Bronchial epithelial cell (primary cell): ENCODE measurements at places on chromosomes 16 and 17. TPM values are rescaled to one million over a fixed set of nuclear protein-coding genes. Genes with fewer than 3 reads are reported as not detected.

SLC6A4 gene
- 0.13 TPM in 1 of 2 replicates, not detected in the other for total RNA-seq

DHRS7C gene
- not detected in 2 replicates for total RNA-seq

HEATR9 gene
- total RNA-seq, result not detected in 2 replicates

PSMC3IP gene
- 1.3 and 2.0 TPM in 2 replicates for total RNA-seq

KCTD2 gene
- 5.0 and 7.8 TPM in 2 replicates for total RNA-seq

ABAT gene
- total RNA-seq, result 1.4 and 2.6 TPM in 2 replicates

OR1A1 gene
- total RNA-seq, result not detected in 2 replicates

CDRT15 gene
- total RNA-seq, result not detected in 2 replicates

CEP295NL gene
- total RNA-seq, result 0.13 and 0.26 TPM in 2 replicates

HS3ST3A1 gene
- 0.13 and 0.53 TPM in 2 replicates for total RNA-seq

CES4A gene
- 1.1 and 1.5 TPM in 2 replicates for total RNA-seq

KCNJ18 gene
- not detected in 2 replicates for total RNA-seq

PMP22 gene
- 0.13 and 2.6 TPM in 2 replicates for total RNA-seq

ABCA9 gene
- 0.13 and 0.26 TPM in 2 replicates for total RNA-seq

SLFN5 gene
- 104 and 112 TPM in 2 replicates for total RNA-seq

CACNG3 gene
- not detected in 2 replicates for total RNA-seq

CLEC19A gene
- total RNA-seq, result not detected in 2 replicates

SPATA22 gene
- total RNA-seq, result not detected in 2 replicates

TLCD2 gene
- 4.5 and 19.1 TPM in 2 replicates for total RNA-seq

NKD1 gene
- total RNA-seq, result under 0.01 TPM in 2 replicates

MT4 gene
- total RNA-seq, result not detected in 2 replicates

ABCC11 gene
- total RNA-seq, result 0.13 and 0.26 TPM in 2 replicates

FSCN2 gene
- total RNA-seq, result 1.2 and 1.3 TPM in 2 replicates

TBC1D3E gene
- 0.77 TPM in 1 of 2 replicates, not detected in the other for total RNA-seq

TBC1D3H gene
- total RNA-seq, result not detected in 2 replicates

TUBG1 gene
- total RNA-seq, result 12.1 and 21.5 TPM in 2 replicates

ADAP2 gene
- total RNA-seq, result 3.4 and 19.6 TPM in 2 replicates

GPR139 gene
- not detected in 2 replicates for total RNA-seq

RAD51D gene
- 1.4 and 2.4 TPM in 2 replicates for total RNA-seq

CD300H gene
- total RNA-seq, result not detected in 2 replicates

PDE6G gene
- not detected in 2 replicates for total RNA-seq

KCNJ16 gene
- total RNA-seq, result not detected in 2 replicates

VAMP2 gene
- 2.1 and 4.4 TPM in 2 replicates for total RNA-seq

KRTAP4-3 gene
- not detected in 2 replicates for total RNA-seq

ZP2 gene
- total RNA-seq, result not detected in 2 replicates

CCL1 gene
- total RNA-seq, result not detected in 2 replicates

NEK8 gene
- 3.1 and 3.2 TPM in 2 replicates for total RNA-seq

PIMREG gene
- total RNA-seq, result 0.13 and 0.26 TPM in 2 replicates

TVP23A gene
- not detected in 2 replicates for total RNA-seq
